ENCODE measurements at places on chromosomes 2 and 18.

DNA sequence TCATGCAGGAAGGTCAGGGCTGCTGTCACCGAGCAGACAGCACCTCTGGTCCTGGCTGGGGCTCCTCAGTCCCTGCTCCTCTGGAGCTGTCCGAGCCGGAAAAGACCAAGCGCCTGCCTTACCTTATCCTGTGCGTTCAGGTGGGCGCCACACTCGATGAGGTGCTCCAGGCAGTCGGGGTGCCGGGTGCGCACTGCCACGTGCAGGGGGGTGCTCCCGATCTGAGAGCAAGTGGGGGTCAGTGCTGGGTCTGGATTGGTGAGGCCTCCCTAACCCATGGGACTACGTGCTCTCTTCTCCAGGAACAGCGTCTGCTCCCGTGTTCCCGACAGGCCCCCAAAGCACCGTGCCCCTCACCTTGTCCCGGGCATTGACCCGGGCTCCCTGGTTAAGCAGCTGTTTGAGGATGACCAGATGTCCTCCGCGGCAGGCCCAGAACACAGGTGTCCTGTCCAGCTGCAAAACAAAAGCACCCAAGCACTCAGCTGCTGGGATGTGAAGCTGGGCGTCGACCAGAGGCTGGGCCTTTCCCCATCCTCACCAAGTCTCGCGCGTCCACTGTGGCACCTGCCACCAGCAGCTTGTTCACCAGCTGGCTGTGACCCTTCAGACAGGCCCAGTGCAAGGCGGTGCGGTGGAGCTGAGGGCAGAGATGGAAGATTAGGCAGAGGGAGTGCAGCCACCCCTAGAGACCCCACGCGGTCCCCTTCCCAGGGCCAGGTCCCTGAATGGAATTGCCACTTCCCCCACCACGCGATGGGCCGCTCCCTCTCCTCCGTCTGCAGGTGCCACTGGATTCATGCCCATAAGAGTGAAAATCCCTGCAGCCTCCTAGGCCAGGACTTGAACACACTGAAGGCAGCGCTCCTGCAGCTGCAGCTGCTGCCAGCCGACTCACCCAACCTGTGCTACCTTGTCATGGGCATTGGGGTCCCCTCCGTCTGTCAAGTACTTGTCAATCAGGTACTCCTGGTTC is 3.7 kb downstream of the ANKRD23 start:
- DNase-seq, result no peak

GRCh38 chr2:155907211-155907610 is 425.3 kb downstream of the NR4A2 start:
- no peak for DNase-seq

- no peak for DNase-seq
Observed at GRCh38 chr2:224958873-224959272, 83.4 kb downstream of the DOCK10 start.

GRCh38 chr2:120934574-120935338 is 199.1 kb downstream of the GLI2 start:
- no peak for DNase-seq

- no peak for DNase-seq
Observed at GRCh38 chr18:39604836-39605235, 2039.2 kb upstream of the CELF4 start.
